ENCODE measurements at places on chromosomes 2 and 18. TPM values are rescaled to one million over a fixed set of nuclear protein-coding genes. Genes with fewer than 3 reads are reported as not detected.

DNA sequence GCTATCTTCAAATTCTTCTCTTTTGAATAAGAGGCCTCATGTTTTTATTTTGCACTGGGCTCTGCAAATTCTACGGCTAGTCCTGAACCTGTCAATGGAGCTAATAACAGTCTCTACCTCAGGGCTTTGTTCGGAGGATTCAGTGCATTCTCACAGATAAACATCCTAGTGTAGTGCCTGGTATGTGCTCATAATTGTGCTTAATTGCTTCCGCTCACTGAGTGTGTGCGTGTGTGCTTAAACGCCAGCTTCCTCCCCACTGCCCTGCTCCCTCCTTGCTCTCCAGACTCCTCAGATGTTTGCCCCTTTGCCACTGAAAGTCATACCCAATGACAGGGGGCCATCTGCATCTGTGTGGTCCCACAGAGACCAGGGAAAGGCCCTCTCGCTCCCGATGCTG lies 6.7 kb downstream of the GYPC start:
- no peak overlapping the region for H3K4me3 ChIP-seq
- H3K36me3 ChIP-seq = no peaks in the 10 kb centered on the region
- H3K4me1 ChIP-seq = peaks cover 6% of the 10 kb centered on the region
- DNase-seq = no peak

Gene CABLES1
- total RNA-seq = 8.9 TPM

Gene IGFBP5
- 43.4 TPM for total RNA-seq

Gene SFT2D3
- 4.7 TPM for total RNA-seq

DNA sequence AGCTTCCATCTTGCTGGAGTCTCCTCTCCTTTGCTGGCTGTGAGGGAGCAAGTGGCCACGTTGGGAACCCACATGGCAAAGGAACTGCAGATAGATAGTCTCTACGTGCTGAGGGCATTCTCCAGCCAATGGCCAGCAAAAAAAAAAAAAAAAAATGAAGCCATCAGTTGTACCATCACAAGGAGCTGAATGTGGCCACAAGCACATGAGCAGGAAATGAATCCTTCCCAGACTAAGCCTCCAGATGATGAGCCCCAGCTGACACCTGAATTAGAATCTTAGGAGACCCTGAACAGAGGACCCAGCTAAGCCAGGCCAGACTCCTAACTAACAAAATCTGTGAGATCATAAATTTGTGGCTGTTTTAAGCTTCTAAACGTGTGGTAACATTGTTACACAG lies 57.9 kb downstream of the SPIRE1 start:
- H3K27me3 ChIP-seq = no peaks in the 10 kb centered on the region
- no peaks in the 10 kb centered on the region for H3K4me1 ChIP-seq
- peak overlapping the region; percentile 41 for H3K27ac ChIP-seq
- no peak overlapping the region for H3K4me3 ChIP-seq
- no peaks in the 10 kb centered on the region for H3K36me3 ChIP-seq
- DNase-seq = no peak

Gene ATP6V1B1
- total RNA-seq = not detected

GRCh38 chr2:137231628-137232027 lies 466.3 kb downstream of the THSD7B start:
- no peak overlapping the region for H3K27ac ChIP-seq
- no peaks in the 10 kb centered on the region for H3K4me1 ChIP-seq
- H3K4me3 ChIP-seq = no peak overlapping the region
- H3K27me3 ChIP-seq = no peaks in the 10 kb centered on the region
- DNase-seq = no peak

Gene RTP5
- not detected for total RNA-seq

- no peaks in the 10 kb centered on the region for H3K4me1 ChIP-seq
- no peaks in the 10 kb centered on the region for H3K36me3 ChIP-seq
- no peak overlapping the region for H3K4me3 ChIP-seq
- DNase-seq = no peak
- H3K27me3 ChIP-seq = no peaks in the 10 kb centered on the region
Observed at GRCh38 chr2:144325086-144325485, 194.8 kb downstream of the ZEB2 start.

GRCh38 chr2:172782506-172783164 lies 47.0 kb downstream of the RAPGEF4 start:
- no peaks in the 10 kb centered on the region for H3K27me3 ChIP-seq
- no peaks in the 10 kb centered on the region for H3K36me3 ChIP-seq
- no peak for DNase-seq
- no peaks in the 10 kb centered on the region for H3K4me1 ChIP-seq

DNA sequence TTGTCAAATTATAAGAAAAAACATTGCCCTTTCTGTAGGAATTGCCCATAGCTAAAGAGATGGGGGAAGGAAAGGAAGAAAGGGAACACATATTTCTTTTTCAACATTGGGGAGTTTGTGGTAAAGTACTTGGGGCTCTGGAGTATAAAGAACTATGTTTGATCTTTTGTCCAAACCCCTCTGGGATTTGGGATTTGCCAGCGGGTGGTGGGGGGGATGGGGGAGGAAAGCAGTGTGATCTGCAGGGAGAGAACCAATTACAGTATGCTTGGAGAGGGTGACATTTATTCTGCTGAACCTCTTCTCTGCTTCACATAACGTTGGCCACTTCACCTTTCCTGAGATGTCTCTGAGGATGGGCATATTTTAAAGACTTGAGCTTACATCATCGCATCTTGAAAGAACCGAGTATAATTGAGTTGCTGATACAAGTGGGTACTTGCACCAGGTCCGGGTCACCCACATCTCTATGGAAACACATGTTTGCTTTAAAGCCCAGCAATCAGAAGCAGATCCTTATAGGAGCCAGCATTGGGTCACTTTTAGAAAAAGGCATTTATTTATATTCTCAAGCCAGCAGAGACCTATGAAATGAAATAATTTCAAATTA lies 73.1 kb downstream of the SPATS2L start:
- H3K27me3 ChIP-seq = no peaks in the 10 kb centered on the region
- H3K27ac ChIP-seq = no peak overlapping the region
- peaks cover 54% of the 10 kb centered on the region for H3K4me1 ChIP-seq
- no peaks in the 10 kb centered on the region for H3K36me3 ChIP-seq
- no peak for DNase-seq

Gene PAX8
- 0.17 TPM for total RNA-seq

DNA sequence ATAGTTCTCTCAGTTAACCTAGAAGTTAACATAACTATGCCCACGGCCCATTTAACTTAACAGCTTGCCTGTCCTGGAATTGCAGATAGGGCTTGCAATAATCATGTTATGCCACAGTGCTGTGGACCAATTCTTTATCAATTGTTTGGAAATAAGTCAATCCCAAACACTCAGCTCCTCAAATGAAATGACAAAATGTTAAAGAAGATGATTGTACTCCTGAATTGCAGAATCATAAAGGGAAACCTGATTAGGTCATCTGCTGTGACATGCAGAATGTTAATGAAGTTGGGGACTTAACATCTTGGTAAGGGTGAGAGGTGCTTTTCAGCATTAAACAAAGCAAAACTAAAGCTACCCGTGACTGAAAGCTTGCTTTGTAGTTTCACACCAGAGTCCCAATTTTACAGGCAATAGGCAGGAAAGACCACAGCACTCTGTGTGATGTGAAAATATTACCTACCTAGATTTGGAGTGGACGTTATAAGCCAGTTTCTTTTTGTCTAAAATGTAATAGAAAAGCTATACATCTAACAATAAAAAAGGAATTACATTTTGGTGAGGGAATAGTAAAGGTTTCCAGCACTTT lies 364.0 kb downstream of the GPD2 start:
- H3K27ac ChIP-seq = no peak overlapping the region
- no peaks in the 10 kb centered on the region for H3K4me1 ChIP-seq
- DNase-seq = no peak
- no peaks in the 10 kb centered on the region for H3K27me3 ChIP-seq
- H3K36me3 ChIP-seq = no peaks in the 10 kb centered on the region
- H3K4me3 ChIP-seq = no peak overlapping the region

DNA sequence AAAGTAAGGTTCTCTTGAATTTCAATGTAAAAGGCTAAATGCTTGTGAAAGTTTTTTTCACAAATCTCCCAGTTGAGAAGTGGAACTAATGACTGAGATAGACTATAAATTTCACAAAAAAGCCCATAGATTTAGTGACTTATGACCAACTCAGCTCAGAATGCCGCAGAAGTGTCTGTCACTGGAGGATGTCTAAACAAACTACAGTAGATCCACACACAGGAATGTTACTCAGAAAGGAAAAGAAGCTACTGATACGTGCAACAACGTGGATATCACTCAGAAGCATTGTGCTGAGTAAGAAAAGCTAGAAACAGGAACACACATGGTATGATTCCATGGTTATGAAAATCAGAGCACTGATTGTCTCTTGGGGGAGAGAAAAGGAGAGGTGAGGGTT lies 151.9 kb downstream of the DOCK10 start:
- no peak overlapping the region for H3K4me3 ChIP-seq
- H3K4me1 ChIP-seq = no peaks in the 10 kb centered on the region
- H3K36me3 ChIP-seq = no peaks in the 10 kb centered on the region
- no peaks in the 10 kb centered on the region for H3K27me3 ChIP-seq

GRCh38 chr2:18899725-18900124 lies 310.4 kb upstream of the NT5C1B start:
- peaks cover 10% of the 10 kb centered on the region for H3K4me1 ChIP-seq
- DNase-seq = no peak

DNA sequence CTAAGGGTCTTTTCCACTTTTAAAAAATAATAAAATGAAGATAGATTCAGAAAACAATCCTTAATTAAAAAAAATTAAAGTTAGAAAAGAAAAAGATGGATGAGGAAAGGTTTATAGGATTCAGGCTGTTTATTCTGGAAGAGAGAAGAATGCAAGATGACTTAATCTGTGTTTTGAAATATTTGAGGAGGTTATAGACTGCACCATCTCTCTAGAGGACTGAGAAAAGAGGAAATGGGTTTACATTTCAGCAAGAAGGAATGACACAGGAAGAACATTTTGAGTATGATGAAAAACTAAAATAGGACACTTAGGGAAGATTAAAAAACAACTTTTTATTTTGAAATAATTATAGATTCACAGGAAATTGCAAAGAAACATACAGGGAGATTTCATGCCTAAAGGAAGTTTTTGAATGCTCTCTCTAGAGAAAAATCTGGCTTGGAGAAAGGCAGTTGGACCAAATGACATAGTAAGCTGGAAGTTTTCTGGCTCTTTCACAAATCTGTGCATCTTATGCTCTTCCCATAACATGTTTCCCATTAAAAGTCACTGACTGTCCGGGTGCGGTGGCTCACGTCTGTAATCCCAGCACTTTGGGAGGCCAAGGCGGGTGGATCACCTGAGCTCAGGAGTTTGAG lies 75.0 kb downstream of the CERS6 start:
- DNase-seq = no peak
- no peaks in the 10 kb centered on the region for H3K4me1 ChIP-seq
- no peaks in the 10 kb centered on the region for H3K36me3 ChIP-seq
- H3K27ac ChIP-seq = no peak overlapping the region

- no peaks in the 10 kb centered on the region for H3K36me3 ChIP-seq
- DNase-seq = no peak
- no peaks in the 10 kb centered on the region for H3K4me1 ChIP-seq
- H3K27me3 ChIP-seq = no peaks in the 10 kb centered on the region
- no peak overlapping the region for H3K27ac ChIP-seq
- no peak overlapping the region for H3K4me3 ChIP-seq
Observed at GRCh38 chr2:48819206-48819735, 63.7 kb upstream of the LHCGR start.

DNA sequence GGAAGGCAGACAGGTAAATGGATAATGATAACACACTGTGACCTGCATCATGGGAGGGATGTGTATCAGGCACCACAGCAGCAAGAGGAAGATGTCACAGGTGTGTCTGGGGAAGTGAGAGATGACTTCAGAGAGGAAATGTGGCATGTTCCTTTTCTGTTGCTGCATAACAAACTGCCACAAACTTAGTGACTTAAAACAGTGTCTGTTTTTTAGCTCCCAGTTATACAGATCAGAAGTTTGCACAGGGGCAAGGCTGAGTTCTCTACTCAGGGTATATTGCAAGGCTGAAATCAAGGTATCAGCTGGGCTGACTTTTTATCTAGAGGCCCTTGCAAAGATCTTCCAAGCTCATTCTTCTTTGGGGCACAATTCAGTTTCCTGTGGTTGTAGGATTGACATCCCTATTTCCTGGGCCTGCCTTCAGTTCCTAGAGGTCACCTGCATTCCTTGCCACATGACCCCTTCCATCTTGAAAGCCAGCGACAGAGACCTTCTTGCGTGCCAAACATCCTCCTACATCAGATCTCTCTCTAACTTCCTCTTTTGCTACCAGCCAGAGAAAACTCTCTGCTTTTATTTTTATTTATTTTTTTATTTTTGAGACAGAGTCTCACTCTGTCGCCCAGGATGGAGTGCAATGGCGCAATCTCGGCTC lies 2.1 kb upstream of the MAP3K2 start:
- no peak overlapping the region for H3K4me3 ChIP-seq
- peaks cover 12% of the 10 kb centered on the region for H3K4me1 ChIP-seq
- H3K27me3 ChIP-seq = no peaks in the 10 kb centered on the region

GRCh38 chr2:70009762-70010575 lies 48.5 kb upstream of the ASPRV1 start:
- no peak for DNase-seq
- H3K27ac ChIP-seq = no peak overlapping the region
- no peaks in the 10 kb centered on the region for H3K27me3 ChIP-seq
- H3K4me3 ChIP-seq = no peak overlapping the region
- H3K36me3 ChIP-seq = no peaks in the 10 kb centered on the region

- no peak for DNase-seq
- no peaks in the 10 kb centered on the region for H3K4me1 ChIP-seq
- H3K27ac ChIP-seq = no peak overlapping the region
- H3K27me3 ChIP-seq = no peaks in the 10 kb centered on the region
- no peaks in the 10 kb centered on the region for H3K36me3 ChIP-seq
- no peak overlapping the region for H3K4me3 ChIP-seq
Observed at GRCh38 chr18:1797235-1797634, 774.1 kb downstream of the METTL4 start.

Gene SETBP1
- total RNA-seq = 2.5 TPM

GRCh38 chr2:240514631-240515030 lies 43.2 kb downstream of the ANKMY1 start:
- peak; percentile 28 for DNase-seq
- no peak overlapping the region for H3K4me3 ChIP-seq
- H3K27ac ChIP-seq = no peak overlapping the region
- H3K4me1 ChIP-seq = no peaks in the 10 kb centered on the region
- no peaks in the 10 kb centered on the region for H3K27me3 ChIP-seq
- H3K36me3 ChIP-seq = peaks cover 6% of the 10 kb centered on the region

DNA sequence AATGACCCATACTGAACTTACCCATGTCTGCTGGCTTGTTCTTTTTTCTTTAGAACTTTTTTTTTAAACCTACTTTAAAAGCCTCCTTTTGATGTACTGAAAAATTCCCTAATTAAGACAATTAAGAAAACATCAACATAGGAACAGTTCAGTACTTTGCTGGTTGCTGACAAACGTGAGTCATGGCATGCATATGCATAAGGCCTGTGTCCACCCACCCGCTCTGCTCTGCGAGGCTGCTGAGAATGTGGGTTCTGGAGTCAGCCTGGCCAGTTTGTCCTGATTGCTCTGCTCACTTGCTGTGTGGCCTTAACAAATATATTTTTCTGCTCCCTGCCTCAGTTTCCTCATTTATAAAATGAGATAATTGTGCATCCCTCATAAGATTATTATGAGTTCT lies 27.3 kb downstream of the LAMA3 start:
- no peaks in the 10 kb centered on the region for H3K36me3 ChIP-seq
- H3K4me3 ChIP-seq = no peak overlapping the region
- no peak overlapping the region for H3K27ac ChIP-seq
- H3K4me1 ChIP-seq = no peaks in the 10 kb centered on the region
- H3K27me3 ChIP-seq = no peaks in the 10 kb centered on the region

Gene SULT1C4
- 12.8 TPM for total RNA-seq

Data from liver (tissue), 10 donors.